OCI-LY7 (cell line): ENCODE measurements at places on chromosomes 2 and 18. TPM values are rescaled to one million over a fixed set of nuclear protein-coding genes. Genes with fewer than 3 reads are reported as not detected.

Gene SERPINB11
- not detected in 2 replicates for total RNA-seq

Gene CNGA3
- total RNA-seq, result not detected in 2 replicates

Gene GALNT3
- total RNA-seq, result 2.6 and 3.6 TPM in 2 replicates

GRCh38 chr2:131646669-131647297 is 119.1 kb downstream of the CCDC74A start:
- no peak for DNase-seq

DNA sequence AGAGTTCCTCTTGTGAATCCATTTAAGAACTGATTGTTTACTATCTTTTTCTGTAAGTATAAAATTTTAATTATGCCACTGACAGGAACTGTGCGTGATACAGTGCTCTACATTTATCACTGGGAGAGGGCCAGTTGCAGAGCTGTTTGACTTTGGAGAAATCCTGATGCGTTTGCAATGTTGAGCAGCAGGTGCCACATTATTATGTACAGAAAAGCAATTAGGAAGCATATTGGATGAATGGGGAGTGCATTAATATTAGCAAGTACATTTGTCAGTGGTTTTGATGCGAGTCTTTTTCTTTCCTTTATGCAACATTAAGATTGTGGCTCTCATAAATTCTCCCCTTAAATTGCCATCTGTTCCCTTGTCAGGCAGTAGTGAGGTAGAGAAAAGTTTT is 302.3 kb upstream of the FANCL start:
- DNase-seq, result no peak

- no peak for DNase-seq
Measured at GRCh38 chr2:133892352-133892913, 324.2 kb upstream of the NCKAP5 start.

- DNase-seq, result no peak
Measured at GRCh38 chr2:112150447-112150846, 12.3 kb downstream of the FBLN7 start.

DNA sequence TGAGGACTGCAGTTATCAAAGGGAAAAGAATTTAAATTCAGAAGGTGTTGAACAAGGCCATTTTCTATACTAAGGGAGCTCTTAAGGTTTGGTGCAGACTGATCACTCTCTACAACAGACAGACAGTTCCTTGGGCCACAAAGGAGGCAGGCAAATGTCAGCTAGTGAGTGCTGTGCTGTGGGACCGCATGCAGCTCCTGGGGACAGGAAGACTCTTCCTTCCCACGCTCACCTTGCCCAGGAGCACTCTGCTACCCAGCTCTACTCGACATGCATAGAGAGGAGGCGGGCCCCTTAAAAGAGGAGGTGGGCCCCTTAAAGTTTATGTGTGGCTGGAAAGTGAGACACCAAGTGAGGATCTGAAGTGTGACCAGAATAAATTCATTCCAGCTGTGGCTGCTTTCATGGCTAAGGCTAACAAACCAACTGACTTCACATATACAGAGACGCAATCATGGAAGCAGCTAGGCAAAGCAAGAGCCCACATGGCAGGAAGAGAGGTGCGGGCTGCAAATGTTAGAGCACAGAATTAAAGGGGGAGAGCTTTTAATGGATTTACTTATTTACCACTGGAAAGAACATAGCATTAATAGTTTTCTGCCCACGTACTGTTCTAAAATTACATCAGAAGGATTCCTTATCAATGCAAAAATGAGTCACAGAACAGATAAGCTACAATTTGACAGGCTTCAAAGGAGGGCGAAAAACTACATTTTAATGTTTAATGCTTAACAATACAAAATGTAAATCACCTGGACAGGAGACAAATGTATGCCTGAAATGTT is 101.4 kb upstream of the RNU4ATAC start:
- no peak for DNase-seq

GRCh38 chr18:22702806-22703205 is 230.3 kb upstream of the RBBP8 start:
- no peak for DNase-seq

DNA sequence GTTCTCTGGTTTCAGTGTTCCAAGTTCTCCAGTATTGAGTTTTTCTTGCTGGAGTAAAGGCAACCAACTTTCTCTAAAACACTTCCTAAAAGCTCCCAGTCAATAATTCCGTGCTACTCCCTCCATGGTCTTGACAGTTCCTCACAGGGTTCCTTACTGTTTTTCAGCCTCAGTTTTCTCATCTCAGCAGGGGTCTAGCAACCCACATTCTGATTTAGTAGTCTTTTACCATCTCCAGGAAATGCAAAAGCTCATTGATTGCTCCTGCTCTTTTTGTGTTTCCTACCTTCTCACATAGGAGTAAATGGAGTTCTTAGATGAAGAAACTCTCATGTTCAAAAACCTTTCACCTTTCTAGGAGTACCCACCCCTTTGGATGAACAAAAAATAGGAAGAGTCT is 978.8 kb upstream of the POU3F3 start:
- DNase-seq, result no peak

DNA sequence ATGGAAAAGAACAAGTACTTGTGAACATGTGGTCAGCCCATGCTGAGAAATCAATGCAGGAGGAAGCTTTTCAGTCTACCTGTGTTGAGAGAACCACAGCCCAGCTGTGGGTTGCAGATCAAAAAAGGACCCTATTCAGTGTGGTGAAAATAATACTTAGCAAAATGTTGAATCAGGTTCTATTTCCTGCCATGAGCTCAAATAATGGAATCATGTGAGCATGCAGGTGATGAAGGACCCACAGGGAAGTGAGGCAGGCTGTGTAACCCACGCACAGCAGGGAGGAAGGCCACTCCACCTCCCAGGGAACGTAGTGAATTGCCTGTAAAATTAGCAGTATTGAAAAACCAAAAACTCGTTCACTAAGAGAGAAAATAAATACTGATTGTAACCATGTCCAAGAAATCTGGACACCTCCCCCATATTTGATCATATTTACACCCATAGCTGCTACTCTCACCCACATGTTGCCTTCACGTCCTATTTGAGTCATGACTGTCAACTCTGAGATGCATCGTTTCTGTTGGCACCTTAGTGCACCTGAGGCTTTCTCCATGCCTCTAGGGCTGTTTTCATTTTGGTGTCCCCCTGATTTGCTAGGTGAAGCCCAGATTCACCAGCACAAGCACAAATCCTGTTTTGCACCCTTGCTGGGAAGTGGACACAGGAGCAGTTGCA is 20.5 kb upstream of the BCL2L11 start:
- peak; percentile 47 for DNase-seq

DNA sequence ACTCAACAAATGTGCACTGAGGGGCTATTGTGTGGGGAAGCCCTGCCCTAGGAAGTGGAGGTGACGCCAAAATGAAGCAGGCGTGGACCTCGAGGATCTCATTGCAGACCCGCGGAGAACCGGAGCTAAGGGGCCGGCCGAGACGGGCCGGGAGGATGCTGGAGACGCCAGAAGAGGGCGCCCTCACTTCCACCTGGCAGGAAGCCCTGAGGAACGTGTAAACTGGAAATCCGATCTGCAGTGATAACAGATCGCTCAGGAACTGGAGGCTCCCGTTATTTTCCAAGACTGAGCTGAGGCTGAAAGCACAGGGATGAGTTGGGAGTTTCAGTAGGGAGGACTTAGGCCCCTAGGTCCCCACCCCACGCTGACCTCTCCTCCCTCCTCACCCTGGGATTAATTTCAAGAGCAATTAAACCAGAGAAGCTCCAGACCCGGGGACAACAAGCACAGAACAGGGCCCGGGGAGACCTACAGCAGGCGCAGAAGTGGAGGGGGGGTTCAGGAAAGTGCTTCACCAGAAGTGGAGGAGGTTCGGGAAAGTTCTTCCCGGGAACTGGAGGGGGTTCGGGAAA is 7.7 kb upstream of the COL6A3 start:
- peak; percentile 50 for DNase-seq

- peak; percentile 45 for DNase-seq
Measured at GRCh38 chr2:237199577-237199976, 113.9 kb downstream of the COPS8 start.

DNA sequence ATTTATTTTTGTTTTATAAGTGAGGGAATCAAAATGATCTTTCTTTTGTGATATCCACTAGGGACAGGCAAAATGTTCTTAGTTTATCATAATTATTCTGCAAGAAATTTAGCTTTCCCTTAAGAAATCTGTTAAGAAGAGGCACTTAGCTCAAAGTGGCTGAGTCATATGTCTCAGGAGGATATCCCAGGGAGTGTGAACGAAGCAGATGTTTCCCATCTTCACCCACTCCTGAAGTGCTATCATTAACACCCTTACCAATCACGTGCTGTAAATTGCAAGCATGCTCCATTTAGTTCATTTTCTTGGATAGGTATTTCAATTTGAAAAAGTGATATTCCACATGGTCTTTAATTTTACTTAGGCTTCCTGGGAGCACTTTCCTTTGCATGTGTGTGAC is 774.3 kb upstream of the TMEFF2 start:
- DNase-seq, result no peak

- no peak for DNase-seq
Measured at GRCh38 chr2:8545695-8546611, 135.9 kb upstream of the ID2 start.
